Mesothelial cell of epicardium (in vitro differentiated cells): ENCODE measurements at places on chromosomes 1 and 21. TPM values are rescaled to one million over a fixed set of nuclear protein-coding genes. Genes with fewer than 3 reads are reported as not detected.

The VWA5B1 gene
- total RNA-seq = 0.20 to 0.29 TPM (median 0.25 TPM) in 3 replicates

The CD34 gene
- total RNA-seq = 1.2 to 1.6 TPM (median 1.2 TPM) in 3 replicates

The CD48 gene
- 0.31 to 0.57 TPM (median 0.56 TPM) in 3 replicates for total RNA-seq

The ACTL8 gene
- not detected in 3 replicates for total RNA-seq

The VWA1 gene
- total RNA-seq = 57.0 to 59.1 TPM (median 57.7 TPM) in 3 replicates

The PTPN7 gene
- total RNA-seq = 0.31 to 0.49 TPM (median 0.32 TPM) in 3 replicates

The CFHR3 gene
- 0.38 to 0.93 TPM (median 0.42 TPM) in 3 replicates for total RNA-seq

The ARMH1 gene
- total RNA-seq = 14.9 to 19.1 TPM (median 17.9 TPM) in 3 replicates

The PTPRC gene
- not detected in 3 replicates for total RNA-seq

The OR2T2 gene
- not detected in 3 replicates for total RNA-seq

The FUBP1 gene
- 287 to 291 TPM (median 288 TPM) in 3 replicates for total RNA-seq

The AKR7A3 gene
- 2.5 to 3.1 TPM (median 2.8 TPM) in 3 replicates for total RNA-seq

The CFHR4 gene
- not detected in 3 replicates for total RNA-seq

The MAP3K21 gene
- 6.4 to 7.2 TPM (median 6.6 TPM) in 3 replicates for total RNA-seq

The NPPA gene
- total RNA-seq = not detected in 3 replicates

The FPGT gene
- 13.1 to 15.5 TPM (median 14.1 TPM) in 3 replicates for total RNA-seq

The GPATCH2 gene
- 23.0 to 23.9 TPM (median 23.0 TPM) in 3 replicates for total RNA-seq

The CD1D gene
- 2.2 to 2.8 TPM (median 2.8 TPM) in 3 replicates for total RNA-seq

The C1orf115 gene
- total RNA-seq = 1.4 to 1.8 TPM (median 1.7 TPM) in 3 replicates

The MROH7 gene
- 4.0 to 4.3 TPM (median 4.2 TPM) in 3 replicates for total RNA-seq

The SYCP1 gene
- not detected in 3 replicates for total RNA-seq

The HDGF gene
- total RNA-seq = 176 to 183 TPM (median 182 TPM) in 3 replicates

The RGS4 gene
- total RNA-seq = 33.8 to 42.0 TPM (median 39.9 TPM) in 3 replicates

The OR2W3 gene
- total RNA-seq = 0.32 to 0.63 TPM (median 0.55 TPM) in 3 replicates

The IL12RB2 gene
- 0.34 to 0.43 TPM in 2 of 3 replicates, not detected in the other for total RNA-seq

The RSPH1 gene
- 0.23 to 0.42 TPM (median 0.40 TPM) in 3 replicates for total RNA-seq

The ANKRD45 gene
- total RNA-seq = 0.38 to 0.60 TPM (median 0.49 TPM) in 3 replicates

The UBE2U gene
- total RNA-seq = not detected in 3 replicates

The ADORA3 gene
- total RNA-seq = not detected in 3 replicates

The CLCA1 gene
- not detected in 3 replicates for total RNA-seq

The MPZ gene
- total RNA-seq = 1.3 to 1.4 TPM (median 1.3 TPM) in 3 replicates

The CIART gene
- total RNA-seq = 9.2 to 10.6 TPM (median 9.8 TPM) in 3 replicates

The LCE2C gene
- not detected in 3 replicates for total RNA-seq

The TMEM63A gene
- total RNA-seq = 75.7 to 81.5 TPM (median 78.4 TPM) in 3 replicates

The PEA15 gene
- total RNA-seq = 37.4 to 42.1 TPM (median 41.2 TPM) in 3 replicates

The ADSS2 gene
- total RNA-seq = 50.7 to 52.6 TPM (median 52.4 TPM) in 3 replicates

The ITLN1 gene
- total RNA-seq = 0.63 to 0.73 TPM in 2 of 3 replicates, not detected in the other

The BACE2 gene
- 29.8 to 31.3 TPM (median 30.6 TPM) in 3 replicates for total RNA-seq

The OLIG1 gene
- total RNA-seq = not detected in 3 replicates

The STUM gene
- total RNA-seq = 0.07 to 0.18 TPM (median 0.09 TPM) in 3 replicates

The PPIAL4G gene
- 0.13 TPM in 1 of 3 replicates, not detected in the others for total RNA-seq

The LGR6 gene
- total RNA-seq = 3.1 to 4.7 TPM (median 3.1 TPM) in 3 replicates

The MFSD2A gene
- total RNA-seq = 5.7 to 6.9 TPM (median 6.1 TPM) in 3 replicates

The PWP2 gene
- 2.3 to 7.5 TPM (median 3.1 TPM) in 3 replicates for total RNA-seq

The TTC24 gene
- total RNA-seq = not detected in 3 replicates

The ABCG1 gene
- total RNA-seq = 4.2 to 4.4 TPM (median 4.3 TPM) in 3 replicates

The MEGF6 gene
- 194 to 209 TPM (median 204 TPM) in 3 replicates for total RNA-seq

The NCMAP gene
- 0.31 to 0.51 TPM (median 0.38 TPM) in 3 replicates for total RNA-seq

The CELF3 gene
- 0.88 to 1.2 TPM (median 1.1 TPM) in 3 replicates for total RNA-seq
